Right kidney (tissue), 9 donors: ENCODE measurements at places on chromosomes 5 and 9.
A peak's percentile ranks its signal among the peaks of the same experiment; 100 is the strongest.

DNA sequence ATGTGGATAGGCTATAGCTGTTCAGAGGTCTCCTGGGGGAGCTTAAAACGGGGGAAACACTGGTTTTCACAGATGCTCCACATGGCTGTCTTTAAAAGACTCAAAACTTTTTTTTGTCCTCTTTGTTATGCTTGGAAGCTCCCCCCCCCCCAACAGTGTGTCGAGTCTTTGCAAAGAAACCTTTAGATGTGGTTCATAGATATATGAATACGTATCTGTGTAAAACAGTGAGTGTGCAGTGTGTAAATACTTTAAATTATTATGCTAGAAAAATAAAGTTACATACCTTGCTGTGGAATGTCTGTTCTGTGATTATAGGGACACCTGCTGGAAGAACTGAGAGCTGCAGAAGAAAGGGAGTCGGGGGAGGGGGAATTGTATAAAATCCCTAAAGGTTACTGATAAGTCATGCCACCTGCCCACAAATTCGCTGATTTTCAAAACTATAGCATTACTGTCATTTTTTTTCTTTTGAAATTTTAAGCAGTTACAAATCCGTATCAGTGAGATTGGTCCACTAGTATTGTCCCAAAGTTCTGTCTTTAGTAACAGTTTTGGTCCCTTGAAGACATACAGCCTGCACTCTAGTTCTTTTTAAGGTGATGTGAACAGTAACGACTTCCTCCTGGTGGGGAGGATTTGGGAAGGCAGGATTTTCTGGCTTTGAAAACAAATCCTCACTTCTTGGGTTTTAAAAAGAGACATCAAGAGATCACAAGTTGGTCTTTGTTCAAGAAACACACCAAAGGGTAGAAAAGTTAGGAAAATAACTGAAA lies 22.9 kb downstream of the RGMB start:
- peak; percentile 48 for DNase-seq

- no peak for DNase-seq
Observed at GRCh38 chr9:115964710-115965347, 188.8 kb upstream of the PAPPA start.

DNA sequence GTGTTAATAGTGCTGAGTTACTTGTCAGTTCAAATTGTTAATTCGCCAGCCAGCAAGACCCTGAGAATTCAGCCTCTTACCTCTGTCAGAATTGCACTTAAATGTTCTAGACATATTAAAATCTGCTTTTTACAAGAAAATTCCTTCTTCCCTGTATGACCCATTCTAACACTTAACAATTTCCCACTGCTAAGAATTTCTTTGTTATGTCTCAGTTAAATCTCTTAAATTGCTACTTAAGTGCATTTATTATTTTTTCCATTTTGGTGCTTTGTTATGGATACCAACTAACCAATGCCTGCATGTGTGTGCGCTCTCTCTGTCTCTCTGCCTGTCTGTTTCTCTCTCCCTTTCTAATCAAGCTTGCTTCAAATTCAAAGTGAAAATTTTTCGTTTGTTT lies 44.9 kb downstream of the IZUMO3 start:
- no peak for DNase-seq

- DNase-seq: no peak
Observed at GRCh38 chr5:172722327-172722815, 48.6 kb downstream of the DUSP1 start.

GRCh38 chr5:58759745-58760144 lies 176.9 kb downstream of the RAB3C start:
- DNase-seq: no peak

DNA sequence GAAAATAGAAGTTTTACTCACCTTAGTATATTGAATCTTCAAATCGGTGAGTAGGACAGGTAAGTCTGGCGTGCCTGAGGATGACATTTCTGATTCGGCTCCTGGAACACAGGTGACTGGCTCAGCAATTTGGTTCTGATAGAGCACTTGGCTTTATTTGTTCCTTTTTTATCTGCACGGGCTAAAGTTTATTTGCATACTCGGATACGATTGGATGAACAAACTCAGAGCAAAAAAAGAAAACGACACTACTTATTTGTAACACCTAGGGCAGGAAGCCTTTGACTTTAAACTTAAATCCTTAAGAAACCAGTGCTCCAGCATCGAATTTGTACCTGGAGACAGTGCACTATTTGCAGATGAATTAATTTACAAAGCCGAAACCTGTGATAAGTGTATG lies at the start of gene ALDH1A1:
TSS of gene ALDH1A1 (minus strand) at position 140 of the 400 bp plus-strand sequence. CDS start at position 87, 53 bp downstream.
- no peak for DNase-seq

GRCh38 chr5:141359790-141360426 lies at the start of gene PCDHGB2:
PCDHGB2 (plus strand) TSS chr5:141359994; CDS start chr5:141360136, 142 bp downstream.
- DNase-seq: peak; percentile 8

DNA sequence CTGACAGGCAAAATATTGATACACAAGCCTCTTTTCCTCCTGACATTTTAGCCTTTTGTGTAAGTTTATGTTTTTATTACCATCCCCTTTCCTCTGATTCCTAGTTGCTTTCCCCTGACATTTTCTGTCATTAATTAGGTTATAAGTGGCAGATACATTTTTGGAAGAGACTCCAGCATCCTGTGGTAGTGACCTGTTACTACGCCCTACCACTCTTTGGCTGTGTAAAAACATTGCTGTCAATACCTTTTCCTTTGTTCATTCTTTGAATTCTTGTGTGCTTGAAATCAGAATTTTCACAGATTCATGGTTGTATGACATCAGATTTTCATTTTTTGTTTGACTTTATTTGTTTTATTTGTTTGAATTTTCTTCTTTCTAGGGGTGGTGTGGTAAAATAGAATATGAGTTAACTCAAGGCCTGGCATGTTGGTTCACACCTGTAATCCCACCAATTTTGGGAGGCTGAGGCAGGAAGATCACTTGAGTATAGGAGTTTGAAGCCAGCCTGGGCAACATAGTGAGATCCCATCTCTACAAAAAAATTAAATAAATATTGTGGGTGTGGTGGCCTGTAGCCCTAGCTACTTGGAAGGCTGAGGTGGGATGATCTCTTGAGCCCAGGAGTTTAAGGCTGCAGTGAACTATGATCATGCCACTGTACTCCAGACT lies 43.4 kb downstream of the UBE2R2 start:
- no peak for DNase-seq

- no peak for DNase-seq
Observed at GRCh38 chr9:123036893-123037545, 3.6 kb downstream of the GPR21 start.

DNA sequence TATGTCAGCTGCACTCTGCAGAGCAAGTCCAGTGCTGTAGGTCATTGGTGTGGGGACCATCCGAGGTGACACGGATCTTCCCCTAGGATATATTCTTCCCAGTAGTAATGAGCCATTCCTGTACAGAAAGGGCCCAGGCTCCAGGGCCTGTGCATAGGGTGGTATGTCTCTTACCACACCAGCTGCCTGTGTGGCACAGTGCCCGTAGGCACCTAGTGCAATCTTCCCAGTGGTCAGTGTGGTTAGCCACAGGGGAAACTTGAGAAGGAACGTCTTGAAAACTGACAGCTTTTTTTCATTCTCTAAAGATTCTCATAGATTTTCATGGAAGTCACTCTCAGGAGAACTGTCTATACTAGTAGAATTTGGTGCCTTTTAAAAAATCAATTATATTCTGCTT lies 39.8 kb downstream of the CYSTM1 start:
- DNase-seq: no peak

DNA sequence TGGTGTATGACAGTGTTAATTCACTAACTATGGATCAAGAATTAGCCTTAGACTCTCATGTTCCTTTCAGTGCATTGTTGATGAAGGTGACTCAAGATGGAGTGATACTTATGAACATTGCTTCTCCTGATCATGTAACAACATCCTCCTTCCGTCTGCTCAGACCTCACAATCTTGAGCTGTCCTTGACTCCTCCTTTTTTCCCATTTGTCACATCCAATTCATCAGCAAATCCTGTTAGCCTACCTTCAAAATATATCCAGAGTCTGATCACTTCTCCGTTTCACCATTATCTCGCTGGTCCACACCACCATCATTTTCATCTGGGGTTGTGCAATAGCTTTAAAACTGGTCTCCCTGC lies 9.2 kb upstream of the SEMA6A start:
- no peak for DNase-seq

DNA sequence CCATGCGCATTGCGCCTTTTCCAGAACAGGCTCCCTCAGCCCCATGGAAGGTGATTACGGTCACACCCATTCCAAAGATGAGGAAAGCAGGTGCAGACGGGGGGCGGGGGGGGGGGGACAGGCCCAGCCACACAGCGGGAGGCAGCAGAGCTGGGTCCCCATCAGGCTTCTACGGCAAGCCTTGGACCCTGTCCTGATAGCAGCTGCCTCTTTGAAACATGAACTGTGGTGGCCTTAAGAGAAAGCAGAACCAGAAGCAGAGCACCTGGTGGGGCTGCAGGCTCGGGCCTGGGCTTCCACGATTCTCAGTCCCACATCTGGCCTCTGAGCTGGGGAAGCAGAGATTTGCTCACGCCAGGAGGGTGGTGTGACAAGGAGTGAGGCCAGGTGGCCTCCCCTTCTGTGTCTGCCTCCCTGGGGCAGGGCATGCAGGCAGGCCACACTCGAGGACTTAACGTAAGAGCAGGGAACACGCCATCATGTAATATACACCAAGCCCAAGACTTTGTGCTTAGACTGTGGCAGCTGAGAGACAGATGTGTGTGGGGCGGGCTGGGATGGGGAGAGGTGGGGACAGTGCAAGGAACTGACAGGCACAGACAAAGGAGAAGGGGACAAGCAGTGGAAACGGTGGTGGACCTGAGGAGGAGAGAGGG lies 14.2 kb upstream of the PHYKPL start:
- DNase-seq: no peak

DNA sequence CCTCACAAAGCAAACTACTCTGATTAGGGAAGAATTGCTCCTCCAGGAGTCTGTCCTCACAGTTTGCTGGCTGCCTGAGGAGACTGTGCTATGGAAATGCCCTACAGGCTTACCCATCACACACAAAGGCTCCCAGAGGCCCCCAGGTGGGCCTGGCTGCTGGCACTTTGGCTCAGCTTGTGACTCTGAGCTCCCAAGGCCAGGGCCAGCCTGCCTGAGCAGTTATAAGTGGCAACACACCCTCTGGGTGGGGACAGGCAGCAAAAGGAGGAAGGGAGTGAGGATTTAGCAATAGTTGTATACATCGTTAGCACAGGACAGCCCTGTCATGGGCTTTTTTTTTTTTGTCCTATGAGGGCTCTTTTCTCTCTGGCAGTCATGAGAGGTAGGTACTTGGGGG lies 103.5 kb downstream of the DAPK1 start:
- DNase-seq: no peak

DNA sequence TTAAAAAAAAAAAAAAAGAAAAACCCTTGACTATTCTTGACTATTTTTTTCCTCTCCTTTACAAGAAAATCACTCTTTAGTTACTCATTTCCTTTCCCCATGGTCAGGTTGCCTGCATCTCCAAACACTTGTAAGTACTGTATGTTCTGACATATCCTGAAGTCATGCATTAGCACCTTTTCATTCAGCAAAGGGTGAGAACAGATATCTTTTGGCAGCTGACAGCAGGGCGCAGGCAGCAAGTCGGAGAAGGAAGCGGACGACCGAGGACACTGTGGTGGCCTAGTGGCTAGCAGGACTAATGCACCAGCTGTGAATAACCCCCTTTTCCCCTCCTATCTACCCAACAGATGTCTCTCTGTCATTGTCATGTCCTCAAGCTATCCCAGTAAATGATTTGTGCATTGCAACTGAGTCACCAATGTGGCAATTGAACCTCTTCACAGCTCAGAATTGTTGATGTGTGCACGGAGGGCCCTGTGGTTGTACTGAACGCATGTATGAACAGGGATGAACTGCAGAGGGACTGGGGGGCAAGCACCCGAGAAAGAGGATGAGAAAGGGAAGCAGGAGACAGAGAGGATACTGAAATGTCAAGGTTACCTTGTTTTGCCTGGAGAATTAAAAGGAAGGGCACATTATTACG lies 996.0 kb upstream of the ARRDC3 start:
- DNase-seq: no peak

DNA sequence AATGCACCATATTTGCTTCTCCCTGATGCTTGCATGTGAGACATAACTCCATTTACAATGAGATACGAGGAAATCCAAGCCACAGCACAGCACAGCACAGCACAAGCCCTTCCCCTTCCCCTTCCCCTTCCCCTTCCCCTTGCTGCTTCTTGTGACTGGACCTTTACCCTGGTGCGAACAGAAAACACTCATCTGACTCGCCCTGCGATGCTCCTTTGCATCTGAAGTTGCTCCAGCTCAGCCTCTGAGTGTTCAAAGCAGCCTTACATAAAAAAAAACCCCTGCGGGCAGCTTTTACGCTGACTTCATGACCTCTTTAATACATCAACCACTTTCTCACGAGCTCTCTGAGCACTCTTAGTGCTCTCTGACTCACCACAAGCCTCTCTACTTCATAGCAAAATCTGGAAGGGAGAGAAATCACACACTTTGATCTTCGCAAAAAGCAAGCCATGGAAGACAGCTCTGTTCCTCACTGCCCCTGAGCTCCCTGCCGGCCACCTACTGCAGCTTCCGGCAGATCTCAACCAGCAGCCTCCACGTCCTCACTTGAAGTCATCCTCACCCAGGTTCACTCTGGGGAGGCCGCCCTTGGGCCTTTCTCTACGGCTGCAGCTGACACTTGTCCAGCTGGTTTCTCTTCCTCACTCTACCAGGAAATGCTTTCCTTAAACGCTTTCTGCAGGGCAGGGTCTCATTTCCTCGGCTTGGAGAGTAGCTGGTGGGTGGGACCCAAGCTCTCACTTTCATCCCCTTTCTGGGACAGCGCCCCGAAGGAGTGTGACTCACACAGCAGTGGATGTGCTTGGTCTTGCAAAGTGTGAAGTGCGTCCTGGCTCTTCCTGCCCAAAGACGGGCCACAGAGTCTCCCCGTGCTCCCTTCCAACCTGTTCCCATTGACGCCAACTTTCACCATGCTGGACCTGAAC lies 5.3 kb downstream of the SLC34A1 start:
- no peak for DNase-seq

DNA sequence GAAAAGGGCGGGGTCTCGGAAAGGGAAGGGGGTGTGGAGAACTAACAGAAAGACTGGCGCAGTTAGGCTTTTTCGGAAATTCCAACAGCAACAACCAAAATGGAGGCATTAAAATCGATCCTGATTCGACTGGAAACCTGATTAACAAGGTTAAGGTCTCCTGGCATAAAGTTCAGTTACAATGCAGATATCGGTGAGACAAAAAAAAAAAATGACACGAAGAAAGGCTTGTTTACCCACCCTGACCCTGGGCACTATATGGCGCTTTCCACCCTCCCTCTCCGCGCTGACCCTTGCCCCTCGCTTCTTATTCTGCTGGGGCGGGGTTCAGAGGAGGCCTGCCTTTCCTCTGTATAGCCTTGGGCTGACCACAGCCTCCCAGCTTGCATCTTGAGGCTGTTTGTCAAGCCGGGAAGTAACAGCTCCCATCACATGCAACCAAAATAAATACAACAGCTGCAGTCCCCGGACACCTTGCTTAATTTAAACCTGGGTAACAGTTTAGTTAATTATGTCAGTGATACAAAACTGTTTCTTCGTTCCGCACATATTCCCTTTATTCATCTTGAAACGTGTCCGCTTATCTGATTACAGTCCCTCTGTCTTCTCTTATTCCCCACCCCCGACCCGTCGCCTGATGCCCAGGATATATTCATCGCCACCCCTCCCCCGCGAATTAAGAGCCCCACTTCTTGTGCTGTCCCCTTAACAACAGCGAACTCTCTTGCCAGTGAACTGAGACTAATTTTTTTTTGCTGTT lies 795 bp upstream of the PJA2 start:
- peak; percentile 90 for DNase-seq

- DNase-seq: no peak
Observed at GRCh38 chr9:114709636-114710035, 27.6 kb upstream of the TEX48 start.

GRCh38 chr9:2355697-2355983 lies 265.9 kb upstream of the VLDLR start:
- no peak for DNase-seq
